ENCODE measurements at places on chromosomes 13 and 19. TPM values are rescaled to one million over a fixed set of nuclear protein-coding genes. Genes with fewer than 3 reads are reported as not detected.

Gene GRIK5
- 1.6 TPM for total RNA-seq

Gene DHPS
- total RNA-seq, result 101 TPM

GRCh38 chr19:45913874-45914830, at the start of gene NANOS2:
Gene NANOS2, minus strand, starts transcription at chr19:45914778. Its CDS starts 85 bp downstream, at chr19:45914693.
- peak; percentile 27 for DNase-seq
- no peaks in the 10 kb centered on the region for H3K36me3 ChIP-seq
- H3K27ac ChIP-seq, result no peak within 1 kb of the TSS
- peaks cover 19% of the 10 kb centered on the region for H3K27me3 ChIP-seq
- H3K4me1 ChIP-seq, result peaks cover 2% of the 10 kb centered on the region
- H3K4me3 ChIP-seq, result no peak within 1 kb of the TSS

- no peak for DNase-seq
- no peaks in the 10 kb centered on the region for H3K27me3 ChIP-seq
- H3K36me3 ChIP-seq, result no peaks in the 10 kb centered on the region
- H3K27ac ChIP-seq, result no peak overlapping the region
- no peak overlapping the region for H3K4me3 ChIP-seq
Observed at GRCh38 chr19:2569596-2570465, 93.9 kb downstream of the GADD45B start.

DNA sequence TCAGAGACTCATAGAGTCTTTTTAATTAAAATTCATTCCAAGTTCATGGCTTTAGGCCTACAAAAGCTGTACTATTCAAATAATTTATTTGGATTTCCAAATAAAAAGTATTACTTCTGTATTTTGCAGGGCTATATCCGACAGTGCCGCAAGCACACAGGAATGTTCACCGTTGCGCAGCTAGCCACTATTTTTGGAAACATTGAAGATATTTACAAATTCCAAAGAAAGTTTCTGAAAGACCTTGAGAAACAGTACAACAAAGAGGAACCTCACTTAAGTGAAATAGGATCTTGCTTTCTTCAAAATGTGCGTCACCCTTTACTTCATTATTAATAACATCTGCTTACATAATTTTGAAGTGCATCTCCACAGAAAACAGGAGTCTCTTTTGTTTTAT, 20.5 kb upstream of the C1QTNF9 start:
- no peak for DNase-seq
- H3K27me3 ChIP-seq, result no peaks in the 10 kb centered on the region
- H3K36me3 ChIP-seq, result peaks cover 64% of the 10 kb centered on the region
- no peak overlapping the region for H3K4me3 ChIP-seq
- no peak overlapping the region for H3K27ac ChIP-seq

DNA sequence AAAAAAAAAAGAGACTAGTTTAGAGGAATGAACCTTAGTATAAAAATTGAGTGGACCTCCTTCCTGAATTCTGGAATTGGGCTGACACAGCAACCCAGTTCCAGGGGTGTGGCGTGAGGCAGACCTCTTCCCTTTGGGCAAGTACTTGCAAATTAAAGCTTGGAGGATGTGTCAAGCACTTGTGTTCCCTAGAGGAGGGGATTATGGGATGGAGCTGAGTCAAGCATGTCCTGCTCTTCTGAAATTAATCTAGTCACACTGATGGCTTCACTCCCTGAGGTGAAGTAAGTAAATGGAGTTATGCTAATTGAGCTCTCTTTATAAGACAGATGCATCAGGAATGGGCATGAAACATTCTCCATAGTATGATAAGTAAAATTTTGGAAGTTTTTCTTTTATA, 107.7 kb upstream of the HTR2A start:
- H3K27ac ChIP-seq, result no peak overlapping the region
- no peak overlapping the region for H3K4me3 ChIP-seq
- peaks cover 18% of the 10 kb centered on the region for H3K27me3 ChIP-seq
- no peaks in the 10 kb centered on the region for H3K36me3 ChIP-seq
- no peak for DNase-seq

Measured in activated CD4-positive, alpha-beta T cell treated with anti-CD3 and anti-CD28 coated beads for 36 hours (primary cell).